Mucosa of gallbladder (tissue), 1 donor: ENCODE measurements at places on chromosomes 3 and 15. TPM values are rescaled to one million over a fixed set of nuclear protein-coding genes. Genes with fewer than 3 reads are reported as not detected.

Gene ZIC4
- total RNA-seq = 0.20 TPM

Gene CADPS
- 37.2 TPM for total RNA-seq

Gene ATP8B4
- 15.8 TPM for total RNA-seq

- no peak for DNase-seq
Observed at GRCh38 chr3:13556917-13557316, 8.0 kb downstream of the FBLN2 start.

- DNase-seq = no peak
Observed at GRCh38 chr3:64586952-64587351, 100.8 kb downstream of the ADAMTS9 start.

Gene IL17RD
- 11.7 TPM for total RNA-seq

GRCh38 chr15:67074886-67075229, 9.5 kb downstream of the SMAD3 start:
- DNase-seq = no peak

Gene GOLGA6B
- total RNA-seq = not detected

Gene SNRK
- total RNA-seq = 36.7 TPM

DNA sequence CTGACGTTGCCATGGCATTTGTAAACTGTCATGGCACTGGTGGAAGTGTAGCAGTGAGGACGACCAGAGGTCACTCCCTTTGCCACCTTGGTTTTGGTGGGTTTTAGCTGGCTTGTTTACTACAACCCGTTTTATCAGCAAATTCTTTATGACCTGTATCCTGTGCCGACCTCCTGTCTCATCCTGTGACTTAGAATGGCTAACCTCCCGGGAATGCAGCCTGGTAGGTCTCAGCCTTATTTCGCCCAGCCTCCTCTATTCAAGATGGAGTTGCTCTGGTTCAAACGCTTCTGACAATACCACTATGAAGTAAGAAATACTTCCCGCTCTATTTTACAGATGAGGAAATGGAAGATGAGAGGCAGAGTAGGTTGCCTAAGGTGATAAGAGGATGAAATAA, 16.6 kb downstream of the PAQR9 start:
- no peak for DNase-seq

GRCh38 chr3:43792904-43793303, 102.2 kb downstream of the ABHD5 start:
- no peak for DNase-seq

DNA sequence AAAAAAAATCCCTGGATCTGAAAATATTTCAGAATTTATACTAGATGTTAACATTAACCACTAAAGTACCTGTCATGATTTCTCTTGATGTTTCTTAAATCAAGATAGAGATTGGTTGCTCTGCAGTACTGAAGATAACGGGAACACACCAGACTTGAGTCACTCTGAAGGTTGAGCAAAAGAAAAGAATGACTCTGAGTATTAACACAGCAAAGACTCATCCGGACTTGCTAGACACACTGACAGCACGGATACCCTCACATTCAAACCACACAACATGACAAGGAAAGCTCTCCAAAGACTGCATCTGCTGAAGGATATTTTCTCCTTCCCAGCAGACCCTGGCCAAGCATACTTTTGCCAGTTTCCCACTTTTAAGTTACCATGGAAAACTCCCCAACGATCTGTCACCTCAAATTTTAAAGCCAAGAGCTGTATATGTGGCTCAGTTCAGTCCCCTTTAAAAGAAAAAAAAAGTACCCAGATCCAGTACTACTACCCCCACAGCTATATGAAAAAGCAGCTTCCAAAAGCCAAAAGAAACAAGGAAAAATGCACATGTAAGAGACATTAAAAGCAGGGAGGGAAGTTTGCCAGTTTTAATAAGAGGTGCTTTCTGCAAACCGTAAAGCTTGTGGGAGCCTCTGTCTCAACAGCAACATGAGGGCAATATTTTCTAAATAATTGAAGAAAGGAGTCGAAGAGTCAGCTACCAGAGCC, 8.3 kb downstream of the EOGT start:
- DNase-seq = no peak

Gene ADCY5
- 25.8 TPM for total RNA-seq

GRCh38 chr3:121834157-121834670, 646 bp downstream of the IQCB1 start:
- DNase-seq = no peak

DNA sequence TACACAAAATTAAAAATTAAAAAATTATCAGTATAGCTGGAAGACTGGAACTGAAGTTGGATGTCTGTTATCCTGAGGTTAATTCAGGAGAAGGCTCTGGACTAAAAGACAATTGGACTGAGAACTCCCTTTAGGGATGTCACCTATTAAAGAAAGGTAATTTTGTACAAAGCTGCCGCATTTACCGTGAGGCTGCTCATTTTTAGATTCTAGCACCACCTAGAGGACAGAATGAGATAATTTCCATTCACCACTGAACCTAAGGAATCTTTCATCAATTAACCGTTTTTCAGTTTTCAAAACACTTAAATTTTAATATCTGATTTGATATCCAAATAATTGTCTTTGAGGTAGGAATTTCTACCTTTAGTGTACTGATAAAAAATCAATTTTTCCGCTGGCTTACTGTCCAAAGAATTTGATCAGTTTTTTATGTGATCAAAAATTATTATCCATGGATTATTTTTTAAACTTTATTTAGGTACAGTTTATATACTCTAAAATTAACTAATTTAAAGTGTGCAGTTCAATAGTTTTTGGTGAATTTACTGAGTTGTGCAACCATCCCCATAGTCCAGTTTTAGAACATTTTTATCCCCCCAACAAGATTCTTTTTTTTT, 106.7 kb upstream of the TNIK start:
- no peak for DNase-seq

- no peak for DNase-seq
Observed at GRCh38 chr3:128489927-128490649, 2.9 kb downstream of the GATA2 start.

GRCh38 chr15:67097930-67098740, 32.7 kb downstream of the SMAD3 start:
- DNase-seq = no peak

Gene MESP2
- total RNA-seq = 0.75 TPM

Gene PYGO1
- total RNA-seq = 7.7 TPM

DNA sequence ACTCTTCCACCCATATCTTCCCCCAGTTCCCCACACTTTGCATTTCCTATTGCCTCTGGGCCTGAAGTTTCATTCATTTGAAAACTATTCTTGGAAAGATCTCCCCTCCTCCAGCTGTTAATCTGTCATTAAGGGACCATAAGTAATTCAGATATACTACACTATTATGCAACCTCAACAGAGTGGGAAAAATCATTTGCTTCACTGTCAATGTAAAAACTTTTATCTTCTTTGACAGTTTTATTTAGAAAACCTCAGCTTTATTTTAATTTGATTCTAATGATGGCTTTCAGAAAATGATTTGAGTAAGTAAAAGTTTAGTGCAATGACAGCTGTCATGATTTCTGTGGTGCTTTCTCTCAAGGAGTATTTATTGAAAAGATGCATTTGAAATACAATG, 435.3 kb upstream of the KCNMB2 start:
- no peak for DNase-seq

DNA sequence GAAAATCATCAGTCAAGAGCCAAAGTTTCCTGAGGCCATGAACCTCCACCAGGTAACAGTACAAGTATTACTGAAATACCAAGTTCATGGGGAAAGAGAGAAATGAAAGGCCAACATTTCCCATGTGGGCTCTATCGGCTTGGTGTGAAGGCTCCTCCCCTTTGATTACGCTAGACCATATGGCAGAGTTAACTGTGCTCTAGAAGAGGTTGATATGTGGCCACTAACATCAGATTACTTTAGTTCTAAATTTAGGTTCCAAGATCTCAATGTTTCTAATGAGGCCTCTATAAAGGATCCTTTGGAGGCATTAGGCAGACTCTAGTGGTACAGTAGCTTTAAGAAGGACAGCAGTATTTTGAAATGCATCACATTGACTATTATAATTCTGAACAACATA, 127.1 kb downstream of the SEMA6D start:
- DNase-seq = no peak

Gene RARRES1
- total RNA-seq = 6.3 TPM

Gene SNX22
- total RNA-seq = 1.0 TPM

- DNase-seq = no peak
Observed at GRCh38 chr15:99568625-99569352, 3.0 kb downstream of the MEF2A start.

Gene KNG1
- total RNA-seq = 0.43 TPM

Gene SLC24A5
- not detected for total RNA-seq
